SIG-M5 (cell line): ENCODE measurements at places on chromosomes 7 and 10.

DNA sequence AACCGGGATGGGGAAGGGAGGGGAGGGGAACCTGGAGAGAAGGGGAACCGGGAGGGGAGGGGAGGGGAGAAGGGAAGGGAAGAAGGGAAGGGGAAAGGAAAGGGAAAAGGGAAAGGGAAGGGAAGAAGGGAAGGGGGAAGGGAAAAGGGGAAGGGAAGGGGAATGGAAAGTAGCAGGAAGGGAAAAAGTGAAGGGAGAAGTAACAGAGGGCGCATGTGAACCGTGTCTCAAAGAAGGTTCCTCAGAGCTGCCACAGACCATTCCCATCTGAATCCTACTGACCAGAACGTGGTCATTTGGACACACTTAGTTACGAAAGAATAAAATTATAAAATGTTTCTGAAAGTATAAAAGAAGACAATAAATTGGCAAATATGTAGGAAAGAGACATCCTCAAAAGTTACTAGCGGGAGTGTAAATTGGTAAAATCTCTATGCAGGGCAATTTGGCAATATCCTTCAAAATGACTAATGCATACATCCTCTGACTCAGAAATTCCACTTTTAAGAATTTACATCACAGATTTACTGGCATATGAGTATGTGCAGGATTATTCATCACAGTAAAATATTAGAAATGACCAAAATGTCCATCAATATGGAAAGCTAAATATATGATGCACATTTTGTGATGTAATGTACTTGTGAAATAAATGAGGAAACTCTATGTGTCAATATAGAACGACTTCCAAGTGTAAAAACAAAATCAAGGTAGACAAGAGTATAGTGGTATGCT lies 12.9 kb downstream of the C10orf67 start:
- no peak for DNase-seq

GRCh38 chr7:92765725-92766124 lies 70.6 kb downstream of the CDK6 start:
- DNase-seq: no peak

DNA sequence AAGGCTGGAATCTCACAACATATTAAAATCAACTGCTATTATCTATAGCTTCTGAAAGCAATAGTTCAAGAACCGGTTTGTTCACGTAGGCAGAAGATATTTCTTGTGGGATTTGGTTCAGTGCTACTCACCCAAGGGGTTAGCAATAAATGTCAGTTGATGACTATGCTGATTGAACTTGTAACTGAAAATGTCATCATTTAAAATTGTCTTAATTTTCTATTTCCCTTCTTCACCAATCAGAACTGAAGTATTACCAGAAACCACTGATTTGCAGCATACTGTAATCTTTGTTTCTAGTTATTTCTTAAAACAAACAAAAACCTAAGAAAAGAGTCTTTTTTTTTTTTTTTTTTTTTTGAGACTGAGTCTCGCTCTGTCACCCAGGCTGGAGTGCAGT lies 46.1 kb downstream of the CPEB3 start:
- no peak for DNase-seq

- DNase-seq: no peak
Observed at GRCh38 chr10:5911670-5912069, 21.6 kb downstream of the FBH1 start.

- DNase-seq: no peak
Observed at GRCh38 chr7:75039166-75039565, 34.4 kb downstream of the RCC1L start.

GRCh38 chr7:132117181-132117580 lies 459.1 kb downstream of the PLXNA4 start:
- no peak for DNase-seq

DNA sequence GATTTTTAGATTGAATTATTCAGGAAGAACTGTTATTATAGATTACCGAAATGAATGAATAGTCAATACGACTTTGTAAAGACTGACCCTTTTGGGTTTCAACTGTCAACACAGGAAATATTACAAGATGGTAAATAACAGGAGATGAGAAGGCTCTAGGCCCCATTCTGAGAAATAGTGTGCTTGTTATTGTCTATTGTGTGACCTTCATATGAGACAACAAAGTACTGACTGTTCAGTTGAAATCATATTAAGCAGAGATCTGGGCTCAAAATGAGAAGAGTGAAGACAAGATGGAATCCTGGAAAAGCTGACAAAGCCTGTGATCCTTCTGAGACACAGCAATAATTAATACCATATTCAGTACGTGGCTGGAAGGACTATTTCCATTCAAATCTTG lies 503.8 kb downstream of the INHBA start:
- DNase-seq: no peak

GRCh38 chr10:6597478-6597877 lies 17.4 kb upstream of the PRKCQ start:
- no peak for DNase-seq

DNA sequence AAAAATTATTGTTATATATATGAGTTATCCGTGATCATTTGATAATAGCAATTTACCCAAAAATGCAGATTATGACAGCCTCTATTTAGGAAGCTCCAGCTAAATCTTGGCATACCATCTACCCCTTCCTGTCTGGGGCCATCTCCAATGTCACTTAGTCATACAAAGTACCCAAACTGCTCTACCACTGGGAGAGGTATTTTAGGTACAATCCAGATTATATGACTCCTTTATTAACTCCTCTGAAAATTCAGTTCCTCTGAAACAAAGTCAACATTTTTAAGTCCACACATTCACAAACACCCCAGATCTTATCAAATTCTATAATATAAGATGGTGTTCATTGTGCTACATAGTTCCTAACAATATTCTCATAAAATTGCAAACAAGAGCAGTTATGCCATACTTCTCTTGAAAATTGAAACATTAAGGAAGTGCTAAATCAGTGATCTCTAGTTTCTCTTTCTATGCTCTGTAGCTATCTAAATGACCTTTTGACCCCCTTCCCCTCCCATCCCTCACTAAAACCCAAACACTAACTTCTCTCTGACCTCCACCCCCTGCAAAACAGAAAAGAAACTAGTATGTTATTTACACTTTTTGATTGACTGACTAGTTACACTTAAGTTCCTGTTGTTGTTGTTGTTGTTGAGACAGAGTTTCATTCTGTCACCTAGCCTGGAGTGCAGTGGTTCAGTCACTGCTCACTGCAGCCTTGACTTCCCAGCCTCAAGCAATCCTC lies 16.4 kb downstream of the HOXA1 start:
- DNase-seq: no peak

GRCh38 chr10:42963312-42963711 lies 113.6 kb upstream of the RET start:
- DNase-seq: peak; percentile 67

GRCh38 chr7:98165827-98166667 lies 45.2 kb upstream of the BHLHA15 start:
- DNase-seq: no peak

- no peak for DNase-seq
Observed at GRCh38 chr10:63481815-63482421, 16.1 kb upstream of the JMJD1C start.

- DNase-seq: no peak
Observed at GRCh38 chr7:30986738-30987137, 23.0 kb downstream of the GHRHR start.

DNA sequence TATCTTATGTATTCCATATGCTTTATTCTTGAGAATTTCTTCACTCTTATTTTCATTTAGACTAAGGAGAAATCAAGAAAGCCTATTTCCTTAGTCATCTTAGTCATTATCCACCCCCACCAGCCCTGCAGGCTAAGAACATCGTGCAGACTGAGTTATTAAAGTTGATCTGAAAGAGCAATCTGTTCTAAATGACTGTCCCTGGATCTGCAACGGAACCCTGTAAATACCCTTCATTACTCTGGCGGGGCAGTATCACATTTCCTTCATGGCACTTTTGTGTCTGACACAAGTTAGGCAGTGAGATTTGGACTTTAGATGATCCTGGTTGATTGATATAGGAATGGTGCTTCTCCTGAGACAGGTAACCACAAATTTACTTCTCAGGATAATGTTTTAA lies 3.5 kb upstream of the MYPN start:
- DNase-seq: no peak

GRCh38 chr10:116654816-116655215 lies 34.1 kb downstream of the PNLIPRP2 start:
- no peak for DNase-seq

DNA sequence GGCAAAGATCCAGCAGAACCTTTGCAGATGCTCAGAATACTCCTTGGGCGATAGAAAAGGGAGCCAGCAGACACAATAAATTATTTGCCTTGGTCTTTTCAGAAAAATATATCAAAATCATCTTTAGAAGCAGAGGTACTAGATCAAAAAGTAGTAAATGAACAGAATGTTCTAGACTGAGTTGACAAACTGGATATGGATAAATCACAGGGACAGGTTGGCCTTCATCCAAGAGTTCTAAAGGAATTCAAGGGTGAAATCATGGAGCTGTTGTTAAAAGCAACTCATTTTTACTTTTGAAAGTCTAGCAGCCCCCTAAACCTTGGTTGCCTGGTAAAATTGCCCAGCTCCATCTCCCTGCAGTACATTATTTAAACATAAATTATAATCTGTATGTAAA lies 99.1 kb downstream of the PLCE1 start:
- DNase-seq: no peak

- DNase-seq: no peak
Observed at GRCh38 chr7:504221-505111, 15.2 kb downstream of the PDGFA start.

DNA sequence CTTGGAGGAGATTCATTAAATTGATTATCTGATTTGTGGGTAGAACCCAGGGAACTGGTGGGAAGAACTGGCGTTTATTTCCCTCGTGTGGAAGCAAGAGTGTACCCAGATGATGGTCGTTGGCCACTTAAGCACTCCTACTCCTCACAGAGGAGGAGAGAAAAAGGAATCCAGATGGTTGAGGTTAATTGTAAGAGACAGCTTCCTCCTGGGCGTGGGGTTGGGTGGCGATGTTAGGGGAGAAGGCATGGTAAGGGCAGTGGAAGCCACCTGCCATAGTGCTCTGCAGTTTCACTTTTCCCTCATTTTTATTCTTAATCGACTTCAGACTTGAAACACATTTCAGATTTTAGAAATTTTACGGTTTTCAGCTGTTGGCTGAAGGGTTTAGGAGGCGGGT lies 104.1 kb downstream of the DOCK1 start:
- no peak for DNase-seq

GRCh38 chr7:116708248-116708647 lies 36.3 kb downstream of the MET start:
- DNase-seq: no peak

- DNase-seq: no peak
Observed at GRCh38 chr7:115924411-115924810, 106.2 kb downstream of the TFEC start.

DNA sequence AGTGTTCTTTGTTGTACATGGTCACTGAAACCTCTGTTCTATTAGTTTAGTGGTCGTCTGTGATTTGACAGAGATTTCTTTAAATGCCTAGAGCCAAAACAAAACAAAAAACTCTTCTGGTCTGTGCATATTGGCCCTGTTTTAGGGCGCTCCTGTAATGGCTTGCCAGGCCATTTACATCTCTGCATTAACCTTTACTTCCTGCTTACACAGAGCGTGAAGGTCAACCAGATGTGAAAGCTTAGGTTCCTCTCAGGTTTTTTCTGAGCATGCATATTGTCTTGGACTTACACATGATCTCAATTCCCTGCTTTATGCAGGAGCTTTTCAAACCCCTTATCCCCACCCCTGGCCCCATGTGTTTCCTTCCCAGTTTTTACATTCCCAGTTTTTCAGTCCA lies 9.6 kb downstream of the ZNF37A start:
- DNase-seq: no peak

DNA sequence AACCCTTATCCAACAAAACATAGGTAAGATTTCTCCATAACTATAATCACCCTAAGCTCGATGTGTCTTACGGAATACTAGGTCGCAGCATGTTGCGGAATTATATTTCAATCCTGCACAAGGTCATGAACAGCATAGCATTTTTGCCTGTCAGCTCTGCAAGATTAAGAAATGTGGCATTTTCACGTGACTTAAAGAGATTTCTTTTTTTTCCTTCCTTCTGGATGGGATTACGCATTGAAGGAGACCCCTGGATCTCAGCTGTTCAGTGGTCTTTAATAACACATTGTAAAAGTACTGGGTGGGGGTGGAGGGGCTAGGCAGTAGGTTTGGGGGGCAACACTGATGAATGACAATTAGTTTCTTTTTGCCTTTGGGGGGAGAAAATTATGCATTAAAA lies 106.7 kb downstream of the CUBN start:
- DNase-seq: no peak

- no peak for DNase-seq
Observed at GRCh38 chr10:103917302-103918052, 507 bp downstream of the STN1 start.

GRCh38 chr7:139714163-139714901 lies 63.5 kb downstream of the HIPK2 start:
- DNase-seq: no peak

DNA sequence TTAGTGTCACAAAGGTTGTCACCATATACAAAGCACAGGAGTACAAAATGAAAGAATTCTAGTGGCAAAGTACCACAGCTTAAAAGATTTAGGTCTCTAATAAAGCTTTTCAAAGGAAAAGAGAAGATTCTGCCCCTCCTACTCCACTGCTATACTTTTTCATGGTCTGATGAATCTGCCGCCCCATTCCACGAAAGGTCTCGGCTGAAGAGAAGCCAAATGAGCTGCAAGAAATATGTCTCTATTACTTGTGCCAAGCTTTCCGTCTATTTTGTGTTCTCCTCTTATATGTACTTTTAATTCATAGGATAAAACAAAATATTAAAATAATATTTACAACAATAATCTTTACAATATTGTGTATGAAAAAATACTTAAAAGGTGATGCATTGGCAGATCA lies 222.6 kb downstream of the ANK3 start:
- no peak for DNase-seq

- no peak for DNase-seq
Observed at GRCh38 chr7:140670343-140670935, 2.3 kb upstream of the ADCK2 start.
